ENCODE measurements at places on chromosomes 2 and 18. TPM values are rescaled to one million over a fixed set of nuclear protein-coding genes. Genes with fewer than 3 reads are reported as not detected.

SNED1 gene
- total RNA-seq, result 108 TPM

SP110 gene
- total RNA-seq, result 22.4 TPM

TANK gene
- 57.7 TPM for total RNA-seq

ASXL3 gene
- 4.3 TPM for total RNA-seq

ALLC gene
- not detected for total RNA-seq

CXCR4 gene
- 18.1 TPM for total RNA-seq

WDFY1 gene
- 51.1 TPM for total RNA-seq

MOCOS gene
- 4.4 TPM for total RNA-seq

COL4A3 gene
- 17.8 TPM for total RNA-seq

TMEM237 gene
- total RNA-seq, result 35.9 TPM

DNA sequence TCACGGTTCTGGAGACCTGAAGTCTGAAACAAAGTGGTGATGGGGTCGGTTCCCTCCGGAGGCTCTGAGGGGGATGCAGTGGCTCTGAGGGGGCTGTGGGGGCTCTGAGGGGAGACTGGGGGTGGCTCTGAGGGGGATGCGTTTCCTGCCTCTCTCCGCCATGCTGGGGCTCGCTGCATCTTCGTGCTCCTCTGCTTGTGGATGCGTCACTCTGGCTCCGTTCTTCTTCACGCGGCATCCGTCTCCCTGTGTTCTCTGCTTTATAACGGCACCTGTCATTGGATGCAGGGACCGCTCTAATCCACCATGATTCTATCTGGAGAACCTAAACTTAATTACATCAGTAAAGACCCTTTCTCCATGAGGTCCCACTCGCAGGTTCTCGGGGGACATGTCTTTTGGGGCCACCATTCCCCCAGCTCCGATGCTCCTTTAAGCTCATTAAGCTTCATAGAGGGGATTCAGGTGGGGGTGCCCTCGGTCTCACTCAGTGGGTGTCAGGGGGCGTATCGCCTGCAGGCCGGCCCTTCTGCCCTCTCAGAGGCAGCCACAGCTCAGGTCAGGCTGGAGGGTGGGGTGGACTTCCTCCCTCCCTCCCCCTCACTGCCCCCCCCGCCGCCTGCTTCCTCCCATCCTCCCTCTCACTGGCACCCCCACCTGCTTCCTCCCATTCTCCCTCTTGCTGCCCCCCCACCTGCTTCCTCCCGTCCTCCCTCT, 18.4 kb downstream of the RTP5 start:
- H3K4me3 ChIP-seq, result no peak overlapping the region
- no peaks in the 10 kb centered on the region for H3K4me1 ChIP-seq
- no peaks in the 10 kb centered on the region for H3K27me3 ChIP-seq
- no peak for DNase-seq
- H3K36me3 ChIP-seq, result no peaks in the 10 kb centered on the region

DNA sequence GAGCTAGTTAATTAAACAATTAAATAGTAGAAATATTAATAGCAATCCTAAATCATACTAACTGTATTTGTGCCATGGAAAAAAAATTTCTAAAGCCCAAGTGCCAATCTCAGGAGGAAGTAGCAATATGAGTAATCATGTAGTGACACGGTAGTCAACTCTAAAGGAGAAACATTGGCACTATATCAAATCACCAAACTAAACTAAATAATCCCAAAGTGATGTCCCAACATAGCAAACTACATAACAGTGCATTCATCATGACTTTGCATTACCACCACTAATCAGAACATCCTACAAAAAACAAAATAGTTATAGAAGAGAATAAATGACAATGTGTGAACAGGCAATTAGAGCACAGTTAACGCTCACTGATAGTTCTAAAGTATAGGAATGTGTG, 195.1 kb downstream of the EXOC6B start:
- H3K4me3 ChIP-seq, result no peak overlapping the region
- no peak overlapping the region for H3K27ac ChIP-seq
- H3K36me3 ChIP-seq, result no peaks in the 10 kb centered on the region

GRCh38 chr2:38301969-38302702, 74.9 kb downstream of the ATL2 start:
- no peak overlapping the region for H3K4me3 ChIP-seq
- no peaks in the 10 kb centered on the region for H3K36me3 ChIP-seq
- H3K27ac ChIP-seq, result no peak overlapping the region
- no peaks in the 10 kb centered on the region for H3K27me3 ChIP-seq
- DNase-seq, result no peak

DNA sequence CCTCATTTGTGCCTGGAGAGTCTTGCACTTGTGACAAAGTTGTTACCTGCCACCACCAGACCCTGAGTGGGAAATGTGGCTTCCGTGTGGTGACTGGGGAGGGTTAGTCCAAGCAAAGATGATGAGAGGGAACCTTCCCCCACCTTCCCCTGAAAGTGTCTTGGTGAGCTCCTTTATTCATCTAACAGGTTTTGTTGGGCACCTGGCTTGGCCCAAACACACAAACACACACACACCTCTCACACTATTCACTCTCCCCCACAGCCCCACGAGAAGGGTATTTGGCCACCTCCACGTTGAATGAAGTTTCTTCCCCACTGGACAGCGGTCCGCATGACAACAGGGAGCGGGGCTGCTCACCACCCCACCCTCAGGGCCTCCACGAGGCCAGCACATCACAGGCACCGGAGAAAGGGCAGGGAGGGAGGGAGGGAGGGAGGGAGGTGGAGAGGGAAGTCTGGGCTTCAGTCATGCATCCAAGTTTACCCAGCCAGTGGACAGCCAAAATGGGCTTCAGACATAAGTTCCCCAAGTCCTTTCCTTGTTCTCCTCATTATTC, 1.4 kb downstream of the CIB4 start:
- no peaks in the 10 kb centered on the region for H3K27me3 ChIP-seq
- no peak overlapping the region for H3K4me3 ChIP-seq
- no peaks in the 10 kb centered on the region for H3K4me1 ChIP-seq
- no peaks in the 10 kb centered on the region for H3K36me3 ChIP-seq

DNA sequence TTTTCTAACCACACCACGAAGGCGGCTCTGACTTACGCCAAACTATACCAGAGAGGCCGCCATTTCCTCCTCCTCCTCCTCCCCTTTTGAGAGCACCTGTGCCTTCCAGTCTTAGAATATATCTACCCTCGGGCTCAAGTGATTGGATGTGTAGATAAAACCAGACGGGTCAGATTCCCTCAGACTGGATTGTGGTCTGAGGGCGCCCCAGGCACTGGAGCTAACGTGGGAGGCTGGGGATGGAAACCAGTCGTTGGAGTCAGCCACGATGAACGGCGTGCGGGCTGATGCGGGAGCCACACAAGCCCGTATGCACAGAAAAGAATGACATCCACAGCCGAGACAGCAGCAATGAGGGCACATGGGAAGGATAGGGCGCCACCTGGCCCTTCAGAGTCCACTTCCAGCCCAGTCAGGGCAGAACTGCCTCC, 12.3 kb upstream of the ODC1 start:
- no peaks in the 10 kb centered on the region for H3K36me3 ChIP-seq
- DNase-seq, result no peak

DNA sequence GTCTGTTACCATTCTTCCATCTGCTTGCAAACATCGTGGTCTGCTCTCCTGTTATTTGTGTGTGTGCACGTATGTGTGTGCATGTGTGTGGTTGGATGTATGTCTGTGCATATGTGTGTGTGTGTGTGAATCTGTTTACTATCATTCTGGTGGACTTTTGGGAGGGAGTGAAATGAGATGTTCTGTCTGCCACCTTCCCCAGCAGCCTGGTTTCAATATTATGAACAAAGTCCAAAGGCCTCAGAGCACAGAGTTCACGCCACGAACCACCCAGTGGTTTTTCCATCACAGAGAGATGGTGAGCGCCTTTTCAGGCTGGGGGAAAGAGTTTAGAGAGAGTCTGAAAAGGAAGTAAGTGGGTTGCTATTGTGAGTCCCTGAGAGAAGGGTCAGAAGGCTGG, 67.1 kb upstream of the YWHAQ start:
- no peak for DNase-seq
- H3K27ac ChIP-seq, result no peak overlapping the region

DNA sequence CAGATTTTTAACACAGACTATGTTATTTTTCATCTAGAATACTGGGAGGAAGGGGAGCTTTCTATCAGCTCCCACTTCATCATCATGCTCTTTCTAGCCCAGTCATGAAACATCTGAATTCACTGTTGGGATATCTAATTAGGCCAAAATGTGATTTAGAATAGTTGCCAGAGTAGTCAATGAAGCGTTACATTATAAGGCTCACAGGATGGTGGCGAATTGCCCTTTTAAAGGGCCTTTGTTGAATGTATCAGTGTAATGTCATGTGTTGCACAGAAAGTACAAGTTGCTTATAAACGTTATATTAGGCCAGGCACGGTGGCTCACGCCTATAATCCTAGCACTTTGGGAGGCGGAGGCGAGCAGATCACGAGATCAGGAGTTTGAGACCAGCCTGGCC, 45.6 kb downstream of the PDE1A start:
- no peaks in the 10 kb centered on the region for H3K36me3 ChIP-seq
- H3K4me1 ChIP-seq, result no peaks in the 10 kb centered on the region
- H3K27me3 ChIP-seq, result no peaks in the 10 kb centered on the region
- DNase-seq, result no peak
- no peak overlapping the region for H3K27ac ChIP-seq

GRCh38 chr2:72278046-72278445, 130.4 kb upstream of the CYP26B1 start:
- no peaks in the 10 kb centered on the region for H3K4me1 ChIP-seq
- H3K27me3 ChIP-seq, result no peaks in the 10 kb centered on the region
- no peaks in the 10 kb centered on the region for H3K36me3 ChIP-seq
- no peak overlapping the region for H3K27ac ChIP-seq
- DNase-seq, result no peak
- no peak overlapping the region for H3K4me3 ChIP-seq

DNA sequence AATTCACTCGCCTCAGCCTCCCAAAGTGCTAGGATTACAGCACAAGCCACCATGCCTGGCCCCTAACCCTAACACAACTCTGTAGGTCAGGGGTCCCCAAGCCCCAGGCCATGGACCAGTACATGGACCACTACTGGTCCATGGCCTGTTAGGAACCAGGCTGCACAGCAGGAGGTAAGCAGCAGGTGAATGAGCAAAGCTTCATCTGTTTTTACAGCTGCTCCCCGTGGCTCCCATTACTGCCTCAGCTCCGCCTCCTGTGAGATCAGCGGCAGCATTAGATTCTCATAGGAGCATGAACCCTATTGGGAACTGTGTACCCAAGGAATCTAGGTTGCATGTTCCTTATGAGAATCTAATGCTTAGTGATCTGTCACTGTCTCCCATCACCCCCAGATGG, 201.7 kb downstream of the NRP2 start:
- H3K27ac ChIP-seq, result no peak overlapping the region
- no peak overlapping the region for H3K4me3 ChIP-seq
- H3K36me3 ChIP-seq, result no peaks in the 10 kb centered on the region
- H3K27me3 ChIP-seq, result no peaks in the 10 kb centered on the region
- DNase-seq, result no peak

- H3K36me3 ChIP-seq, result no peaks in the 10 kb centered on the region
- no peaks in the 10 kb centered on the region for H3K27me3 ChIP-seq
- DNase-seq, result no peak
- no peak overlapping the region for H3K4me3 ChIP-seq
- H3K27ac ChIP-seq, result no peak overlapping the region
Observed at GRCh38 chr2:230583581-230583980, 129.1 kb upstream of the CAB39 start.

DNA sequence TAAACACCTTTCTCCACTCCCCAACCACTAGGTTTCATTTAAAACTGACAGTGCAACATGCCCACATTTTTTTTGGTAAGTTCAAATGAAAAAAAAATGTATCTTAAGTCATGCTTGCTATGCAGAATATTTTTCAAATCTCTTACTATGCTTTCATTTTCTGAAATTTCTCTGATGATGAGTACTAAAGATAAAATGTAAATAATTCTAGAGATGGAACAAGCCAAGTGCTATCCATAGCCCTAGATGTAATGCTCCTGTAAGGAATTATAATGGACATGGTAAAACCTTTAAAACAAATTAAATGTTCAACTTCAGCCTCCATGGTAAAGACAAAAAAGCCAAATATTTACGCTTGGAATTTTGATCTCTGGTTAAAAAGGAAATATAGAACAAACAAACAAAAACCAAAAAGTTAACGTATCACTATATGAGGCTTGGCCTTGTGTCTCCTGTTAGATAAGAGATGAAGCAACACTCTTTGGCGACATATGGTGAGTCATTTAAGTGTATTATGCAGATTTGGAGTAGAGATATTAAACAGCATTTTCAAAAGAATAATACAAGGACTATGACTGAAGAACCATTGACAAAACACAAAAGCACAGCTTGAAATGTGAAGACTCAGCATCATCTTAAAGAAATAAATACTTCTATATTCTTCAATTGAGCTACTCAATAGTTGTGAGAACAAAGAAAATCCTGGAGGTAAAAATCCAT, 392.0 kb upstream of the LYPD1 start:
- H3K27me3 ChIP-seq, result no peaks in the 10 kb centered on the region
- no peaks in the 10 kb centered on the region for H3K36me3 ChIP-seq

DNA sequence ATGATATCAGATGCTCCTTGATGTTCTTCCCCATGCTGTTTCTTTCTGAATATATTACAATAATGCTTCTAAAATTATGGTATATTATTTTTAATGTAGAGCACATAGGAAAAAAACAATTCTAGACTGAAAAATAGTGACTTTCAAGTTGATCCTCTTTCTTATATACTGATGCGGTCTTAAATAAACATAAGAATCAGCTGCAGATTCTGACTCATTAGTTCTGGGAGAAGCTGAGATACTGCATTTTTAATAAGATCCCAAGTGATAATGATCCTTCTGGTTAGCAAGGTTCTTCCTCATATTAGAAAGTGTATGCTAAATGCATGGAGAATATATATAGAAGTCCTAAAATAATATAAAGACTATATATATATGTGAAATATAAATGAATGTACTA, 124.9 kb downstream of the XIRP2 start:
- no peak overlapping the region for H3K4me3 ChIP-seq
- H3K27me3 ChIP-seq, result no peaks in the 10 kb centered on the region
- DNase-seq, result no peak
- no peaks in the 10 kb centered on the region for H3K4me1 ChIP-seq
- no peaks in the 10 kb centered on the region for H3K36me3 ChIP-seq

DNA sequence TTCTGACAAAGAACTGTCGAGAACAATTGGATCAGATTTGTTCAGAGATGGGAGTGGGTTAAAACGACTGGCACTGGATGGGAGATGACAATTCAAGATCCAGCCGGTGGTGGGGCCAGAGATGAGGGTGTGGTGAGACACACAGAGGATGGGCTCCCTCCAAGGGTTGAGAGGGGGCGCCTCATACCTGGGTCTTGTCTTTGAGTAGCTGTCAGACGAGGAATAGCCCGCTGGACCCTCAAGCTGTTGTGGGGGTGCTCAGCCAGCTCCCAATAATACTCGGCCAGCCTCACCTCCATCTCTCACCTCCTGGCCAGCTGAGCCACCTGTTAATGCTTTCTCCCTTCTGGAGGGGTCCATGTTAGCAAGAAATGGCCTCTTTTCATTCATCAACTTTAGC, 14.0 kb downstream of the INPP5D start:
- no peaks in the 10 kb centered on the region for H3K4me1 ChIP-seq
- no peak overlapping the region for H3K4me3 ChIP-seq
- DNase-seq, result no peak
- no peaks in the 10 kb centered on the region for H3K27me3 ChIP-seq
- no peak overlapping the region for H3K27ac ChIP-seq
- H3K36me3 ChIP-seq, result no peaks in the 10 kb centered on the region
